ENCODE measurements at places on chromosomes 6 and 20.

- DNase-seq: no peak
Measured at GRCh38 chr20:21342656-21343345, 39.7 kb downstream of the XRN2 start.

DNA sequence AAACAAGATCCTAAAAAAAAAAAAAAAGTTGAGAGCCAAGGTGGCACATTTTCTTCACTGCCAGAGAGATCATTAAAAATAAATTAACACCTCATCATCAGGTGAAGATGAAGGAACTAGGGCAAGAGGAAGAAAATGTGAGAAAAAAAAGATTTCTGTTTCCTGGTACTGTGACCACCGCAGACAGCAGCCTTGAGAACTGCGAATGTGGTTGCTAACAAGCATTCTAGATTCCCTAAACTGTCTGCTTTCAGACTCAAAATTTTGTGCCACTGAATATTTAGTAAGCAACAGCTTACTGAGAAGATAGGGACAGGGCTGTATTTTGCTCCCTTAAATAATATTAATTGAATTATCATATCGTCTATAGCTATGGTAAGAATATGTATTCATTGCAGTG is 24.1 kb upstream of the MBOAT1 start:
- DNase-seq: no peak

DNA sequence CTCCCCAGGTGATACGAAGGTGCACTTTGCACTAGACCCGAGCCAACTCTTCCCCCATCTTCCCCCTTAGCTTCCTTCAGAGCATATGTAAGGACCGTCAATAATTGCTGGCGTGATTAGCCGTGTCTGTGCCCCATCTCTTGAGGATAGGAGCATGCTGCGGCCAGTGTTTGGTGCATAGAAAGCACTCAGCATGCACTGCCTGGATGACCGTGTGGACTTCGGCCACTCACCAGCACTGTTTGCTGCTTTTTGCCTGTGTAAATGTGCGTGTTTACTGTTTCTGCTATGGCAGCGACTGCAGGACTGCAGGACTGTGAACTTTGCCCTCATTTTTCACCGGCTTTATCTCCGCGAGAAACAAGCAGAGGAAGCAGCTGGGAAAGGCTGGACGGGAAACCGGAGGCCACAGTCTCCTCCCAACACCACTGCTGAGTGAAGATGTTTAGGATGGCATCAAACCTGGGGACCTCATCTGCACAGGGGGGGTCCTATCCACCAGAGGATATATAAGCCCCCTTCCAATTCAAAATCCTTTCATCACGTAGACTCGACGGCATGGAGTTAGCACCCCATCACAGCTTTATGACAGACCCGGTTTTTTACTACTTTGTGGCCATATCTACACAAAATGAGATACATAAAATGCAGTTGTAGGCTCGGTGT is 150.6 kb upstream of the AFDN start:
- DNase-seq: no peak

DNA sequence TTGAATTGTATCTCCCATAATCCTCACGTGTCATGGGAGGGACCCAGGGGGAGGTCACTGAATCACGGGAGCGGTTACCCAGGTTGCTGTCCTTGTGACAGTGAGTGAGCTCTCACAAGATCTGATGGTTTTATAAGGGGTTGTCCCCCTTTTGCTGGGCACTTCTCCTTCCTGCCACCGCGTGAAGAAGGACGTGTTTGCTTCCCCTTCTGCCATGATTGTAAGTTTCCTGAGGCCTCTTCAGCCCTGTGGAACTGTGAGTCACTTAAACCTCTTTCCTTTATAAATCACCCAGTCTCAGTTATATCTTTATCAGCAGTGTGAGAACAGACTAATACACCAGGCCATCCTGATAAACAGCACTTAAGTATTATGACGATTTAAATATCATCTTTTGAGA is 9.0 kb upstream of the MRGBP start:
- DNase-seq: no peak

DNA sequence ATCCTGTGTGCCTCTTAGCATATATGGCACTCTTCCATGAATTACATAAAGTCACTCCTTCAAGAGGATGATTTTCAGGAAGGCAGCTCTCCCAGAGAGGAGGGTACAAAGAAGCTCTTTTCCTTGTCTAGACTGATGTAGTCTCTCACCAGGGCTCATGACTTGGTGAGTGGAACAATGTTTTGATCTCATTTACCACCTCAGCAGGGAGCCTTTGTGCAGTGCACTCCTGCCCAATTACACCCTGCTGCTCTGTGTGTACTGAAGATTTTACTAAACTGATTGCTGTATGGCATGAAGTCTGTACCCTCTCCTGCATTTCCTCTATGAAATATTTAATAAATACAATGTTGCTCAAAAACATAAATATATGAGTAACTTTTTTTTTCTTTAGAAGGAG is 598.3 kb upstream of the HS3ST5 start:
- no peak for DNase-seq

GRCh38 chr20:25418776-25419175 is 11.3 kb downstream of the GINS1 start:
- no peak for DNase-seq

GRCh38 chr6:6931071-6932025 is 176.4 kb upstream of the RREB1 start:
- no peak for DNase-seq

GRCh38 chr6:143301188-143301587 is 149.3 kb downstream of the ADAT2 start:
- no peak for DNase-seq

- no peak for DNase-seq
Measured at GRCh38 chr6:19424853-19425252, 412.3 kb upstream of the ID4 start.

DNA sequence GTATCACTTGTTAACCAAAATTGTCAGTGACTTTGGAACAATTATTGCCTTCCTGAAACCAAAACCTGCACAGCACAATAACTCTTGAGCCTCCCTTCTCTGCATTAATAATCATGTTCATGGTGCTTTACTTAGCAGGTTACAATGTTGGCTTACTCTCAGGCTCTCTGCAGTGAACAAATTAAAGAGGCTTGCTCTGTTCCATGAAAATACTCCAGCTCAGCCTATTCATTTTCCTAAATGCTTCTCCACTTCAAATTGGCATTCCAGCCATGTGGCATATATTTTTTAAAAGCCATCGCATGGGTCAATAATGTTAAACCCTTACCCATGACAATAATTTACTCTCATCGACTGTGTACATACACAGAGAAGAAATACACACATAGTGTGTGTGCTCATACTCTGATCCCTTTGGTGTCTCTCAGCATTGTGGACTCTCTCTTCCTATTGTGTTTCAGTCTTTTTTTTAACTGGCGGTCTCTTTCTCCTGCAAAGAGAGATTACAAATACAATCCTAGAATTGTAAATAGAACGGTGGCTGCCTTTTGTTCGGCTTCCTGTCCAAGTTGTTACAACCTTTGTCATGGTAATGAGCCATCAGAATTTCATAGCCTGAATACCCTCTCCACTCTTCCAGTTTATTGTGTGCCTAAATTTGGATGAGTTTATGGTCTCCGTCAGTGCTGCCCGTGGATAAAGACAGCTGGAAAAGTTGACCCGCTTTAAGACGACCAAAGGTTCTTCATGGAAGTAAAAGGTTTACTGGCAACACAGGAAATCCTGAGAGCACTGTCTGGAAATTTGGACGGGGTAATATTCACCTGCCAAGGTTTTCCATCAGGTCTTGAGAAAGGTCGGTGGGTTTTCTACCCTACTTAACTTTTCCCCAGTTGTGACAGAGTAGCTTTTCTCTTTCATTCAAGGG is 263.6 kb downstream of the CD83 start:
- DNase-seq: no peak

DNA sequence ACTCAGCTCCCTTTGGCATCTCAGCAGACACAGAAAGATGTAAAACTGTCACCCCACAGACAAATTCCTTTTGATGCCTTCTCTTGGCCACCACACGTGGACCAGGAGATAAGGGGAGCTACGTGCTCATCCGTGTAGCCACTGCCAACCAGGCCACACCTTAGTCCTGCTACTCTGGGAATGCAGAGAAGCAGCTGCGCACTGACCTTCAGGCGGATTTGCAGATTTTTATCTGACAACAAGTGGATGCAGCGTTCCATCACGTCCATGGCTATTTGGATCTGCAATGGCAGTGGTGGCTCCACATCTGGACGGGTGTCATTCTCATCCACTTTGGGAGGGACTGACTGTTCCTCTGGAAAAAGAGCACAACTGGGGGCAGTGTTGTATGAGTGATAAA is 30.8 kb downstream of the TTI1 start:
- DNase-seq: no peak

- no peak for DNase-seq
Measured at GRCh38 chr6:138278326-138278725, 60.0 kb upstream of the PBOV1 start.

GRCh38 chr6:39247667-39248194 is 18.5 kb upstream of the KCNK5 start:
- no peak for DNase-seq

DNA sequence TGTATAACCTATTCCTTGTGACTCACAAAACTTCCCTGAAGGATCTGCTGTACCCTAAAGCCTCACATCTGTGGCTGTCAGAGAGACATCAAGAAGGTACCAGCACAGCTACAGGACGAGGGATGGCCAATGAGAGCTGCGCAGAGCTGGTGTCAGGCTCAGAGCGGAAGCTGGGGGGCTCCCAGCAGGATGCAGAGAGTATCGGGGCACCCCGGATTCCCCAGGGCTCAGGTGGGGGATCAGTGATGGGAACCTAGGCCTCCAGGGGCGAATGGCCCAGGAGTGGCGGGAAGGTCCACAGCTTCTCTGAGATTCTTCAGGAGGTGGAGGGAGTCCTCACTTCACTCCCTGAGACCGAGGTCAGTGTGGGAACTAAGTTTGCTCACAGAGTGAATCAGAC is 30.9 kb upstream of the SMOC2 start:
- DNase-seq: no peak

GRCh38 chr6:52839124-52840055 is 1.2 kb downstream of the GSTA5 start:
- DNase-seq: no peak

- DNase-seq: no peak
Measured at GRCh38 chr6:28212510-28213212, 12.4 kb upstream of the ZSCAN9 start.

DNA sequence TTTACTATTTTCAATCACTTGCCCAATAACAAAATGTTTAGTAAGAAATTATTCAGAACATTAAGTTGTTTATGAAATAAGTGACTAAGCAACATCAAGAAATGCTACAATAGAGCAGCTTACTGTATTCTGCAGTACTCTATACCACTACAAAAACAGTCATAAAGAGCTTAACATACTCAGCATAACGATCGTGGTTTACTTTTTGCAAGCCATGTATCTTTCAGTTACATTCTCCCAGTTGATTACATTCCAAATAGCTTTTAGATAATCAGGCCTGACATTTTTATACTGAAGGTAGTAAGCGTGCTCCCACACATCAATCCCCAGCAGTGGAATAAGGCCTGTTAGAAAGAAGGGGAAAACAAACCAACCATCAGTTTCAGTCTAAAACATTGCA is 10.7 kb downstream of the SOD2 start:
- no peak for DNase-seq

GRCh38 chr6:98384334-98384733 is 450.0 kb upstream of the POU3F2 start:
- no peak for DNase-seq

DNA sequence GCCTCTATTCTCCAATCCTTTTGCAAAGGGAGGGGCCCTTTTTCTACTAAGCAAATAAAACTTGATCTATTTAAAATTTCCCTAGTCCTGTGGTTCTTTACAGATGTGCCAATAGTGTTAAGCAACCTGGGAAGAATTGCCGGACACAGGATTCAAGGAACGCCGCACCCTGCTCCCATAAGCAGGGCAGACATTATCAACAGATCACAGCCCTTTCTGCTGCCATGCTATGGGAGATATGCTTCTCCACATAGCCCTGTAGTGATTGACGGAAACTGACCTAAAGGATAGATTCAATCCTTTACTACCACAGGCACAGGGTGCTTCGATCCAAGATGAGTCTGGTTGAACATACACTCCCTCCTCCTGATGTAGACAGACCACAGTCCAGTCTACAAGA is 118.4 kb upstream of the TRAF3IP2 start:
- DNase-seq: no peak

DNA sequence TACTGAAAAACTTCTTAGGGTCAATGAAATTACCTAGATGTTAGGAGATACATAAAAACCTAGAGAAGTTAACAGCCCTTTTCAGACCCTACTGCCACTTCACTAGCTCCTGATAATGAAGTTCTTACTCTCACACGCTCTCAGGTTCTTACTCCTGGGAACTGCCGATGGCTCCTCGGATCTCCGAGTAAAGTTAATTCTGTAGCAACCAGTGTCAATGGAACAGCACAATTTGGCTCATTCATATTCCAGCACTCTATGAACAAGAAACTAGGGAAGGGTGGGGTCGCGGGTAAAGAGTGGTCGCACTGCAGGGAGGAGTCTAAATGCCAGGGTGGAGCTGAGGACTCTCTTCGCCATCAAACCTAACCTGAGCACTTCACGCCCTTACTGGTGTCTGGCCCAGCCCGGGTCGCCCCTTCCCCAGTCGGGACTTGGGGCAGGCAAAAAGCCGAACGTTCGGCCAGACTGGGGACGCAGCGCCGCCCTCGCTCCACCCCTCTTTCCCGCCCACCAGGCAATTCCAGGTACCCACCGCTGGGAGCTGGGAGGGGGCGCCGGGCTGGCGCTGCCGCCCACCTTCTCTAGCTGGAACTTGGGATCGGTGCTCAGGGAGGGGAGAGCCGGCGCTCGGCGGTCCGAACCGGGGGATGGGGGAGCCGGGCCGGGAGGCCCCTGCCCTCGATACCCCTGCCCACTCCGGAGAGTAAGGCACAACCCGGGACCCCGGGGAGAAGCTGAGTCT is 744 bp downstream of the RAB23 start:
- peak; percentile 14 for DNase-seq

- DNase-seq: no peak
Measured at GRCh38 chr20:17662333-17663039, 19.6 kb downstream of the RRBP1 start.

- no peak for DNase-seq
Measured at GRCh38 chr20:64217539-64218221, 37.9 kb upstream of the PCMTD2 start.

GRCh38 chr6:89368107-89368506 is 15.6 kb upstream of the UBE2J1 start:
- peak; percentile 34 for DNase-seq

DNA sequence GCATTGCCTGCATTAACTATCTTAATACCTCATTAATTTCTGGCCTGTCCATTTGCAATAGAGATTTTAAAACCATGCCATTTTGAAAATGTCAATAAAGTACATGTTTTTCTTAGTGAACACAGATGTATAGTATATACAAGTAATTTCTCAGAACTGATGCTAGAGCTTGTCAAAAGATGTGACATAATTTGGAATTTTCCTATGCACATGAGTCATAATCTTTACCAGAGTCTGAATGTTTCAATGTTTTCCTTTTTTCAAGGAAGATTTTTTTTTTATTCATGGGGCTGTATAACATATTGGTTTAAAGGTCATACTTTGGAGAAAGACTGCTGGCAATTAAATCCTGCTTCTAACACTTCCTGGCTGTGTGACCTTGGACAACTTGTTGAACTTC is 1347.5 kb upstream of the ADGRB3 start:
- DNase-seq: no peak

DNA sequence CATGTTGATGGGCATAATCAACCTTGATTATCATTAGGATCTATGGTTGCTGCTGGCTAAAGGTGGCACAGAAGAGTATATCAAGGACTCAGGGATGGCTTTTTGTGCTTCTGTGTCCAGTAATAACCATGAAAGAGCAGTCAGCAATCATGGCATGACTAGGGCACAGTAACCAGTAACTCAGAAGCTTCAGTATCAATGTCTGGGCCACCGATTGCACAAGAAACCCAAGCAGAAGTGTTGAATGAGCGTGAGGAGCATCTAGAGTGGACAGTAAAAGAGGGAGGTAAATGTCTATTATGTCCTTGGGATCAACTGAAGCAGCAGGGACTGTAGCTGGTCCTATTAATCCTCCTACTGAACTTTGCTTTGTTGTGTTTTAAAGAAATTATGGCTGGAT is 81.5 kb upstream of the F13A1 start:
- DNase-seq: no peak
